ENCODE measurements at places on chromosomes 16 and 17. TPM values are rescaled to one million over a fixed set of nuclear protein-coding genes. Genes with fewer than 3 reads are reported as not detected.
A peak's percentile ranks its signal among the peaks of the same experiment; 100 is the strongest.

- DNase-seq, result no peak
- H3K36me3 ChIP-seq, result no peaks in the 10 kb centered on the region
- no peak overlapping the region for H3K4me3 ChIP-seq
- peaks cover 10% of the 10 kb centered on the region for H3K27me3 ChIP-seq
- H3K4me1 ChIP-seq, result no peaks in the 10 kb centered on the region
- no peak overlapping the region for H3K27ac ChIP-seq
These were observed 3.9 kb downstream of the CDH13 start for GRCh38 chr16:82630688-82631087.

GRCh38 chr17:74271281-74271680 lies 2.8 kb upstream of the DNAI2 start:
- no peak overlapping the region for H3K27ac ChIP-seq
- no peak for DNase-seq
- H3K4me3 ChIP-seq, result no peak overlapping the region
- H3K36me3 ChIP-seq, result no peaks in the 10 kb centered on the region

GRCh38 chr16:10828851-10829366 lies 10.3 kb upstream of the TVP23A start:
- no peaks in the 10 kb centered on the region for H3K4me1 ChIP-seq
- H3K27ac ChIP-seq, result peak overlapping the region; percentile 77
- H3K36me3 ChIP-seq, result no peaks in the 10 kb centered on the region
- peak overlapping the region; percentile 36 for H3K4me3 ChIP-seq
- no peaks in the 10 kb centered on the region for H3K27me3 ChIP-seq

Gene CCL7
- not detected for total RNA-seq

Gene SOST
- total RNA-seq, result 0.09 TPM

DNA sequence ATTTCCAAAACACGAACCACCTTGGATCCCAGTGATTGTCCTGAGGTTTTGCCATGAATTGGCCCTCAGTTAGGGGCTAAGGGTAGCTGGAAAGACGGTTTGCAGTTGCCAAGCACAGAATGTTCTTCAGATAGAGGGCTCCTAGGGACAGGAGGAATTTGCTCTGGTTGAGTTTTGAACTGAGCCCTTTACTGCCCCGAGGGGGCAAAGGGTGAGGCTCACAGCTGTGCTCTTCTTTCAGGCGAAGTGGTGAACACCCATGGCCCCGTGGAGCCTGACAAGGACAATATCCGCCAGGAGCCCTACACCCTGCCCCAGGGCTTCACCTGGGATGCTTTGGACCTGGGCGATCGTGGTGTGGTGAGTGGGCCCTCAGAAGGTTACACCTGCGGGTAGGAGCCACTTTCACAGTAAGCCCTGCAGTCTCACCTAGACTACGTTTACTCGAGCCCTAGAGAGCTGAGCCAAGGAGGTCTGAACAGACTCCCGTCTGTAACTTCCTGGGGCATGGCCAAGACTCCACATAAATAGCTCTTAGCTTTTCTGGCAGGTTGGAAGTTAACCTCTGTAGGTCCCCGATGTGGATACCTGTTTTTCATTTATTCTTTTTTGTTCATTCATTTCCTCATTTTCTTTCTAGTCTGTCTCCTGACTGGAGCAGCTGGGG lies 32.5 kb downstream of the NMT1 start:
- no peak for DNase-seq
- H3K4me3 ChIP-seq, result no peak overlapping the region
- no peaks in the 10 kb centered on the region for H3K27me3 ChIP-seq
- peak overlapping the region; percentile 68 for H3K27ac ChIP-seq
- peaks cover 45% of the 10 kb centered on the region for H3K36me3 ChIP-seq

GRCh38 chr16:55118701-55119260 lies 188.1 kb downstream of the IRX5 start:
- H3K36me3 ChIP-seq, result no peaks in the 10 kb centered on the region
- no peaks in the 10 kb centered on the region for H3K27me3 ChIP-seq
- H3K4me3 ChIP-seq, result no peak overlapping the region
- no peaks in the 10 kb centered on the region for H3K4me1 ChIP-seq

Gene KIAA0753
- total RNA-seq, result 21.8 TPM

DNA sequence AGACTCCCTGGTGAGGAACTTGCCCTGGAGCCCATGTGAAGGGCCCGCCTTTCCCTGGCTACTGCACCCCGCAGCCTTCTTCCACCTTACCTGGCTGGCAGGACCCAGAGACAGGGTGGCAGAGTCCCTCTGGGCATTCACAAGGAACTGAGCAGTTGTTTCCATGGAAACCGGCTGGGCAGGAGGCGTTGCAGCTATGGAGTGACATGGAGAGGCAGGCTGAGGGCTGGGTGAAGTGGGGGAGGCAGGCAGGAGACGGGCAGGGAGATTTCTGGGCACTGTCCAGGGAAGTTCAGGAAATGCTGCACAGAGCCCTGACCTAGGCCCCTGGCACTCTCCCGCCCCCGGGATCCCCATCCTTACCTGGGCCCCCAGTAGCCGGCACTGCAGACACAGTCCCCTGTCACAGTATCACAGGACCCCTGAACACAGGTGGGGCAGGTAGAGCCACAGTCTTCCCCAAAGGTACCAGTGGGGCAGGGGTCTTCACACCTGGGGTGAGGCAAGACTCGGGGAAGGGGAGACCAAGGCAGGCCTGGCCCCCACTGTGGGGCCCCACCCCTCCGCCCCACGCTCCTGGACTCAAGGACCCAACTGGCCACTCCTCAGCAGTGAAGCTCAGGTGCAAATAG lies 5.9 kb downstream of the SCARF1 start:
- no peak for DNase-seq
- no peak overlapping the region for H3K4me3 ChIP-seq
- no peaks in the 10 kb centered on the region for H3K36me3 ChIP-seq
- no peaks in the 10 kb centered on the region for H3K4me1 ChIP-seq
- no peak overlapping the region for H3K27ac ChIP-seq
- H3K27me3 ChIP-seq, result no peaks in the 10 kb centered on the region

DNA sequence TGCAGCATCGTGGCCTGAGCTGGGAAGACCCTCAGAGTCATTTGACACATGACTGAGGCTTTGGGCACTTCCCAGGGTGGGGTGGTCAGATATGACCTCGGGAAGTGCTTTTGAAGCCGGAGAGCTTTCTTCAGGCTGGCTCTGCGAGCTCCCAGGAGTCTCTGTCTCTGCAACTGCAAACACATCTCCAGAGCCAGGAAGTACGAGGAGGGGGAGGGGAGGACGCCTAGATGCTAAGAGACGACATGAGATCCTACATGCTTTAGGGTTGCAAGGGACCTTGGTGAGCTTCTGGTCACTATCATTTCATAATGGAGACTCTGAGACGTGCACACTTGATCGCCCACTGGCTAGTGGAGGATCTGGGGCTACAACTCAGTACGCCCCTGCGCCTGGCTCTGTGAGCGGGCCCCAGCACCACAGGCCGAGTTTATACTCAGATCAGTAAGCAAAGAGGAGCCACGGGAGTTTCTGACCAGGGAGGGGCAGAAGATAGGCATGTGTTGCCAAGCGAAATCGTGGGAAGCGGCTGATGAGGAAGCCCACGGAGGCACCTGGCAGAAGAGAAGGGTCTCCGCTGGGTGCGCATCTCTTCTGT lies 527 bp upstream of the MGAT5B start:
- H3K27ac ChIP-seq, result no peak overlapping the region
- no peaks in the 10 kb centered on the region for H3K4me1 ChIP-seq
- peak; percentile 51 for DNase-seq
- peaks cover 2% of the 10 kb centered on the region for H3K27me3 ChIP-seq
- no peaks in the 10 kb centered on the region for H3K36me3 ChIP-seq
- H3K4me3 ChIP-seq, result no peak overlapping the region

DNA sequence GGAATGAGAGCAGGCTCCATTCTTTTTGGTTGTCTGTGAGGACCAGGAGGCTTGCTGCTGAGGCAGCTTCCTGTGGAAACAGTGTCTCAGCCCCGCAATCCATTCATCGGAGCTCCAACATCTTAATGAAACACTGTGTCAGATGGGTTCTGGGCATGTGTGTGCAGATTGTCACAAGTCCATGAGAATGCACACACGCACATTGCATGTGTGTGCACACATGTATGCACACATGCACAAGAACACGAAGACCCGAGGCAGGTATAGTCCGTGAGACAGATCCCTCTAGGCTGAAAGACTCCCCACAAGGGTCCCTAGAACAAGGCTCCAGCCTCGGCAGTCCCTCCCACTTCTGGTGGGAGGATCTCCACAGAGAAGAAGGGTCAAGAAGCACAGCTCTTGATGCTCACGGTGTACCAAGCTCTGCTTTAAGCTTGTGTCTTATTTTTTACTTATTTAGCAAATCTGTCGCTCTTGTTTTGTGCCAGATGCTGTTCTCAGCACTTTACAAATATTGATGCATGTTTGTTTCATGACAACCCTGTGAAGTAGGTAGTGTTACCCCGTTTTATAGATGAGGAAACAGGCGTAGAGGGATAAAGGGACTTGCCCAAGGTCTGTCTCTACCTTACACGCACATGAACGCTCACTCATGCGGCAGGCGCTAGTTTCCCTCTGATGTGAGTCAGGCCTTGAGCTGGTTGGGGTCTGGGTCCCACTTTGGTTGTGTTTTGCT lies 213.1 kb downstream of the SEC14L1 start:
- H3K4me1 ChIP-seq, result peaks cover 16% of the 10 kb centered on the region
- DNase-seq, result no peak
- no peak overlapping the region for H3K4me3 ChIP-seq
- no peaks in the 10 kb centered on the region for H3K36me3 ChIP-seq
- H3K27me3 ChIP-seq, result no peaks in the 10 kb centered on the region

DNA sequence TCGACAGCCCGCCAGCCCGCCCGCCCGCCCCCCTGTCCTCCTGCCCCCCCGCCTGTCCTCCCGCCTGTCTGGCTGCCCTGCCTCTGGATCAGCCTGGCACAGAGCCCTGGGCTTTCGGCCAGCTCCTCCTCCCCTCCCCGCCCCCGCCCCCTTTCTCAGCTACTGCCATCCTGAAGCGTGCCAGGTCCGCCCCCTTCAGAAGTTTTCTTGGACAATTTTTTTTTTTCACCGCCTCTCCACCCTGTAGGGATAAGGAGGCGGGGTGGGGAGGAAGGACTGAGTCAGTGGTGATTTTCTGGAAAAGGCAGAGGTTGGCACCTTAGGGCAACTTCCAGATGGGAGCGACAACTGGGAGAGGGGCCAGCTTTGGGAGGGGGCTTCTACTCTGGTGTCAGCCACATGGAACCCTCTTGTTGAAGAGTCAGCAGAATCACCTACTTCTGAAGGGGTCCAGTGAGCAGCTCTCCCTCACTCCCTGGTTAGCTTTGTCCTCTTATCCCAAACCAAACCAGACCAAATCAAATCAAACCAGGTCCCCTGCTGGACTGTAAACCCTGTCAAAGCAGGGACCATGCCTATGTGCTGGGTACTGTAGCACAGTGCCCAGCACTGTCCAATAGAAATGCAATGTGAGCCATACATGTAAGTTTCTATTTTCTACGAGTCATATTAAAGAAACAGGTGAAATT lies 19.7 kb downstream of the IGF2BP1 start:
- no peaks in the 10 kb centered on the region for H3K27me3 ChIP-seq
- DNase-seq, result peak; percentile 90
- H3K4me1 ChIP-seq, result peaks cover 6% of the 10 kb centered on the region
- H3K4me3 ChIP-seq, result no peak overlapping the region
- H3K27ac ChIP-seq, result no peak overlapping the region
- H3K36me3 ChIP-seq, result no peaks in the 10 kb centered on the region

- no peaks in the 10 kb centered on the region for H3K4me1 ChIP-seq
- peaks cover 19% of the 10 kb centered on the region for H3K36me3 ChIP-seq
- no peaks in the 10 kb centered on the region for H3K27me3 ChIP-seq
- no peak overlapping the region for H3K4me3 ChIP-seq
- DNase-seq, result no peak
These were observed 92.9 kb upstream of the ZNF750 start for GRCh38 chr17:82932518-82933310.

Gene IL17C
- total RNA-seq, result not detected

GRCh38 chr16:49920397-49920796 lies 64.5 kb upstream of the ZNF423 start:
- no peaks in the 10 kb centered on the region for H3K4me1 ChIP-seq
- no peaks in the 10 kb centered on the region for H3K36me3 ChIP-seq
- DNase-seq, result no peak
- H3K4me3 ChIP-seq, result no peak overlapping the region
- H3K27ac ChIP-seq, result no peak overlapping the region
- H3K27me3 ChIP-seq, result no peaks in the 10 kb centered on the region

- H3K4me1 ChIP-seq, result no peaks in the 10 kb centered on the region
- no peak for DNase-seq
These were observed 677 bp upstream of the ZNHIT3 start for GRCh38 chr17:36485805-36486203.

- H3K4me1 ChIP-seq, result no peaks in the 10 kb centered on the region
- H3K36me3 ChIP-seq, result peaks cover 7% of the 10 kb centered on the region
- peak overlapping the region; percentile 11 for H3K27ac ChIP-seq
- H3K27me3 ChIP-seq, result peaks cover 8% of the 10 kb centered on the region
- H3K4me3 ChIP-seq, result no peak overlapping the region
- peak; percentile 88 for DNase-seq
These were observed 1.3 kb downstream of the NAGS start for GRCh38 chr17:44005527-44006271.

DNA sequence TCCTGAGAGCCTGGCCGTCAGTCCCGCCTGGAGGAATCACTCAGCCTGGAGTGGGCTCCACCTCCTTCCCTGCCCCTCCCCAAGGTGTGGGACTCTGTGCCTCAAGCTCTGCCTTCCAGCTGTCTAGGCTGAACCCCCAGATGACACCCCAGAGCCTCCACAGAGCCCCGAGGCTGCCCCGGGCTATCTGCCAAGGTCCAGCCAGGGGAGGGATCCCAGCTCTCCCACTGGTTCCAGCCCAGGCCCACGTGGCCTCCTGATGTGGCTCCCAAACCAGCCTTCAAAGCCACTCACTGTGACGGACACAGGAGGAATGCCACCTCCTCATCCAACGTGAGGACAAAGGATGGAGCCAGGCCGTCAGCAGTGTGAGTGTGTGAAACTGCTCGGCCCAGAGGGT lies 45.6 kb upstream of the ENPP7 start:
- no peak overlapping the region for H3K4me3 ChIP-seq
- no peaks in the 10 kb centered on the region for H3K27me3 ChIP-seq
- no peaks in the 10 kb centered on the region for H3K36me3 ChIP-seq
- H3K27ac ChIP-seq, result no peak overlapping the region
- no peaks in the 10 kb centered on the region for H3K4me1 ChIP-seq
- DNase-seq, result no peak

DNA sequence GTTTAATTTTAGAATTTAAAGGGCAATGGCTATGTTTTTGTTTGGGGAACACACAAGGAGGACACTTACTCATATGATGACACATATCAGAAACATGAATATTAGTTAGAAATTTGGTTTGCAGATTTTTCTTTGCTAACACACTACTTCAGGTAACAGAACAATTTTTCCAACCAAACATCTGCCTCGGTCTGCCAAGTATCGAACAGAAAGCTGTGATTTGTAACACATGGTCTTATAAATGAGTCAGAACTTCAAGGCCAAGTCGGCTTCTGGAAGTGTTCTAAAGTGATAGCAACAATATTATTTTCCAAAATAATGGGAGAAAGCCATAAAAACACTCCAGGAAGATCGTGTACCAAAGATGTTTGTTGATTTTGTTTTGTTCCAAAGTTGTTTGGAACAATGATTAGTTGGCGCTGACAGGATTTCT lies 75.9 kb upstream of the PMFBP1 start:
- no peak for DNase-seq
- H3K4me1 ChIP-seq, result no peaks in the 10 kb centered on the region
- H3K36me3 ChIP-seq, result no peaks in the 10 kb centered on the region
- H3K4me3 ChIP-seq, result no peak overlapping the region
- H3K27me3 ChIP-seq, result no peaks in the 10 kb centered on the region
- H3K27ac ChIP-seq, result no peak overlapping the region
